ENCODE measurements at places on chromosomes 1 and 21.

DNA sequence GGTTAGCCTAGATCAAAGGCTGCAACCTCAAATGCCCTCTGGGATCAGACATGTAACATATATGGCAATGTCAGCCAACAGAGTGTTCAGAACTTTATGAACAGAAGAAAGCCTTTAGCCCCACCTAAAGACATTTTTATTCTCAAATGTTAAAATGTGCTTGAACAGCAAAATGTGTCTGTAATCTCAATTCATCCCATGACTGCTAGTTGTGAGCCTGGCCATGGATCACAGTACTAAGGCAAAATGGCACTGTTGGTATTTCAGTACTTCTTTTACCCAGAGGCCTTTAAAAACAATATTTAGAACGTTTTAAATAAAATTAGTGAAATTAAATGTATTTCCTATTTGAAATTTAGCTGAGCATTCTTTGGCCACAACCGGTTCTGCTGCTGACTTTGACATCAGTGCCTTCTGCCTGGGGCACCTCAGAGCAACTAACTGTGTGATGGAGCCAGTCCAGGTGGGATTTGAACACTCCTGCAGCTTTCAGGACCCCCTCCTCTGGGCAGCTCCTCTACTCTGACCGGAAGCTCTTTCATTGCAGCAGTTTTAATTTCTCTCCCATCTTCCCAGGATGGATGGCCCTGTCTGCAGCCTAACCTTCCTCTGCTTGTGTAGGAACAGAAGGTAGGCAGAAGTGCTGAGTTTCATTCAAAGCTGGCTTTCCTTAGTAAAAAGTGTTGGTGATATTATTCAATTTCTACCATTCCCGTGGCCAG, 68.3 kb upstream of the NFIA start:
- DNase-seq = no peak

DNA sequence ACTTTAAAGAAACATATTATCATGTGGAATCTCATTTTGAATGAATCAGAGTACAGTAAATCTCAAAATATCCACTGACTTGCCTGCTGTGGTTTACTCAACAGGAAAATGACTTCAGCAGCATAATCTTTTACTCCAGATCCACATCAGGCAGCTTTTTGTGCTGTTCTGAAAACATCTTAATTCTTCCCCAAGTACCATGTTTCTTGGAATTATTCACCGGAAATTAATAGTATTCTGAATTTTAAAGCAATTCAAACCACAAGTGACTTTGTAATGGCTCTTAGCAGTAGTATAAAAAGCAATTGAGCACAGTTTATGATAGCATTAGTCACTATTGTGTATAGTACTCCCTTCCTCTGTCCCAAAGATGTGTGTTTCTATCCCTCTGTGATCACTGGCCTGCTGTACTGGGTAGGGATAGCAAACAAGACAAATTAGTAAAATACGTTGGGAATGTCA, 64.2 kb upstream of the ERRFI1 start:
- no peak for DNase-seq

DNA sequence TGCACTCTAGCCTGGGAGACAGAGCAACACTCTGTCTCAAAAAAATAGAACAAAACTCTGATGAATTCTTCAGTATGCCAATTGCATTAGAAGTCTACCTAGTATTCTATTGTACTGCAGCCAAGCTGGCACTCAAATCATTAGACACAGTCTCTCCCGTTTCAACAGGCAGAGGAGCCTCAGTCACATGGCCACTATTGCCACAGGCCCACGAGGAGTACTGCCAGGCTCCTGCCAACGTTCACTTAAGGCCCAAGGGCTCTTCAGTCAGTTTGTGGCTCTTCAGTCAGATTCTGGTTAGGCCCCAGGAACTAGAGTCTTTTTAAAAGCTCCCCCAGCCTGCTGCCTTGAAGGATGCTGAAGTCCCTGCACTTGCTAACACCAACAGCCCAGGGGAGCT, 73.4 kb downstream of the SH3BGR start:
- no peak for DNase-seq

DNA sequence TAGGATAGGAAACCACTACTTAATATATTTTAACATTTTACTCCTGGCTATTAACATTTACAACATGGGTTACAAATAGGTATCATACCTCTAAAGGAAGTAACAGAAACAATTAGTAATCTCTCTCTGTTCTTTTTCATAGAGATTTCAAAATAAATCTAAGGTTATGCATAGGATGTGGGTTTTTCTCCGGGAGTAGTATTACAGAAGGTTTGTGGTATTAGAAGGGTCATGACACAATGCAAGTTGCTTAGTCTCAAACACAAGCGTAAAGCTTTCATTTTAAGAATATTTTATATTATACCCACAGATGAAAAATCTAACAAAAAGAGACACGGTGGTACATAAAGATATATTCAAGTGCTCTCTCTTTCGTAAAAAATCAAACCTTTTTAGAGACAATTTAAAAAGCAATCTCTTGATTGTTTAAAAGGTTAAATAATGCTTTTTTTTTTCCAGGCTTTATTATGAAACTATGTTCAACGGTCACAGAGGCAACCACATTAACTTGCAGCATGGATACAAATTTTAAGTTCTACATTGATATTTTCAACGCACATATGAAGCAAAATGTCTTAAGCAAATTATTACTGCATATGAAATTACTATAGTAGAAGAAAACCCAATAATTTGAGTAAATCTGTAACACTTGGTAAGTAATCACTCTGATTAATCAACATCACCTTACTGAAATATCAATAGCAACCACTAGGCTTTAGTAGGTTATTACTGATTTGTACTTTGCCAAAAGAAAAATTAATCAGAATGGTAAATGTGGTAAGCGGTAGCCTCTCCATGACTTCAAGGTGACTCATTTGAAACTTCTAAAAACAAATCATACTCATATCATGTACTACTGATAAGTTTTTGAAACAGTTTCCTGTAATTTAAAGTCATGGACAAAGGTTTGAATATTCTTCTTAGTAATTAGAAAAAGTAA, 97.4 kb upstream of the GFI1 start:
- no peak for DNase-seq

GRCh38 chr21:22136740-22137139, 1138.5 kb downstream of the NCAM2 start:
- no peak for DNase-seq
